ENCODE measurements at places on chromosomes 11 and 22. TPM values are rescaled to one million over a fixed set of nuclear protein-coding genes. Genes with fewer than 3 reads are reported as not detected.
A peak's percentile ranks its signal among the peaks of the same experiment; 100 is the strongest.

The MIOX gene
- total RNA-seq, result 0.63 TPM

The ALDH3B2 gene
- total RNA-seq, result not detected

The MB gene
- not detected for total RNA-seq

The RIMBP3B gene
- total RNA-seq, result not detected

The PDGFD gene
- 0.61 TPM for total RNA-seq

The BSCL2 gene
- total RNA-seq, result 33.1 TPM

The TREH gene
- not detected for total RNA-seq

The C11orf65 gene
- total RNA-seq, result 1.5 TPM

The SYT7 gene
- total RNA-seq, result 25.2 TPM

DNA sequence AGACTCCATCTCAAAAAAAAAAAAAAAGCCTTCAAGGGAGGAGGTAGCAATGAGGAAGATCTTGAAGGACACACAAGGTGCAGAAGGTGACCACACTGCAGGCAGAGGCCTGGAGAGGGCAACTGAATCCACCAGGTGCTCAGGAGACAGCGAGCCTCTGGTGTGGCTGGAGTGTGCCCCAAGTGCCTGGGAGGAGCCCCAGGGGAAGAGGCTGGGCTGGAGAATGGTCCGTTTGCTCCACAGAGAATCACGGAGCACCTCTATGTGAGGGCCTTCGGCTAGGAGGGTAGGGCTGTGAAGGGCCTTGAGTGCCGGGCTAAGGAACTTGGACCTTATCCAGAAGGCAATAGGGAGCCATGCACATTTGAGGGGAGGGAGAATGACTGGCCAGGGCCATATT lies 50.3 kb downstream of the ARRB1 start:
- no peaks in the 10 kb centered on the region for H3K27me3 ChIP-seq
- no peaks in the 10 kb centered on the region for H3K36me3 ChIP-seq
- no peak overlapping the region for H3K27ac ChIP-seq
- DNase-seq, result no peak

- peaks cover 26% of the 10 kb centered on the region for H3K4me1 ChIP-seq
- H3K4me3 ChIP-seq, result peak overlapping the region; percentile 26
- H3K27ac ChIP-seq, result peak overlapping the region; percentile 63
- DNase-seq, result peak; percentile 21
- H3K36me3 ChIP-seq, result peaks cover 26% of the 10 kb centered on the region
These were observed 13.0 kb downstream of the BCR start for GRCh38 chr22:23193196-23193827.

- no peak for DNase-seq
- H3K27me3 ChIP-seq, result no peaks in the 10 kb centered on the region
- H3K27ac ChIP-seq, result no peak overlapping the region
- H3K4me3 ChIP-seq, result no peak overlapping the region
- H3K36me3 ChIP-seq, result peaks cover 53% of the 10 kb centered on the region
- no peaks in the 10 kb centered on the region for H3K4me1 ChIP-seq
These were observed 38.4 kb downstream of the NF2 start for GRCh38 chr22:29641700-29642330.

DNA sequence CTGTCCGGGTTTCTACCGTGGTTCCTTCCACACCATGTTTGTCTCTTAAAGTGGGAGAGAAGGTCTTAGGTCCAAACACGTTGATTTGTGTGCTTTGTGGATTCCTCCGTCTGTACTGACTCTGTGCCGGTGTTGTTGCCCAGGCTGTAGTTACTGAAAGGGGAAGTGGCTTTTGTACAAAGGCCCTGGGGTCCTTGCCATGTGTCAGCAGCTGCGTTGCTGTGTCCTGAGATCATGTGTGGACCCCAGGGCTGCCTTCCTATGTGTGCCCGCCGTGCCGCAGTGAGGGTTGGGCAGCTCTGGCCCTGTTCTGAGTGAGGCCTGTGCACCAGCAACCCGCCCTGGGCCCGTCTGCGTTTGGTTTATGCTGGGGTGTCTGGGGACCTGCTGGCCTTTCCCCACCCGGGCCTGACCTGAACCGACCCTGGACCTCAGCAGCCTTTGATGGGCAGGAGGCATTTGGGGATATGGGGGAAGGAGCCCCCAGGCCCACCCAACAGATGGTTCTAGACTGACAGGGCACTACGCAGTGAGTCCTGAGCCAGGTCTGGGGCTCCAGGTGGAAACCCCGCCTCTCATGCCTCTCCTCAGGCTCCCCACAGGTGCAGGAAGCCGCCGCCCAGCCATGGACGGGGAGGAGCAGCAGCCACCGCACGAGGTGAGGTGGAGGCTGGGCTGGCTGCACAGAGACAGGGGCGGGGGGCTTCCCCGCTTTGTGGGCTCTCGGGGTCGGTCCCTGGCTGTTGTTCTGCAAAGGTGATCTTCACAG lies 6.9 kb downstream of the TRABD start:
- H3K27ac ChIP-seq, result no peak overlapping the region
- H3K4me3 ChIP-seq, result no peak overlapping the region
- peaks cover 5% of the 10 kb centered on the region for H3K4me1 ChIP-seq
- H3K27me3 ChIP-seq, result no peaks in the 10 kb centered on the region

DNA sequence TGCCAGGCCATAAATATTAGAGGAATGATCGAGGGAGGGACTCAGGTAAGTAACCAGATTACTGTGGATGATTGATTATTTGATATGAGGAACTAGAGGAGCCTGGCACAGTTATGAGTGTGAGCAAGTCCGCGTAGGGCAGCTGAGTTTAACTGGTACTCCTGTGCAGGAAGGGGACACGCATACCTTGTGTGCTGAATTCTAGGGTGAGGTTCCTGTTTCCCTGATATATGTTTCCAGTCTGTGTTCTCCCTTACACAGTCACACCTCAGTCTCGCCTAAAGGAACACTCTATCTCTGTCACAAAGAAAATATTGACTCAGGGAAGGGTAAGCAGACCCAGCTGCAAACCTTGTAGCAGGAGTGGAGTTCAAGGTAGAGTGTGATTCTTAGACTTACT lies 17.4 kb downstream of the SGSM3 start:
- H3K27ac ChIP-seq, result no peak overlapping the region
- H3K4me1 ChIP-seq, result peaks cover 9% of the 10 kb centered on the region
- H3K36me3 ChIP-seq, result no peaks in the 10 kb centered on the region
- no peak for DNase-seq
- H3K27me3 ChIP-seq, result no peaks in the 10 kb centered on the region
- H3K4me3 ChIP-seq, result no peak overlapping the region

DNA sequence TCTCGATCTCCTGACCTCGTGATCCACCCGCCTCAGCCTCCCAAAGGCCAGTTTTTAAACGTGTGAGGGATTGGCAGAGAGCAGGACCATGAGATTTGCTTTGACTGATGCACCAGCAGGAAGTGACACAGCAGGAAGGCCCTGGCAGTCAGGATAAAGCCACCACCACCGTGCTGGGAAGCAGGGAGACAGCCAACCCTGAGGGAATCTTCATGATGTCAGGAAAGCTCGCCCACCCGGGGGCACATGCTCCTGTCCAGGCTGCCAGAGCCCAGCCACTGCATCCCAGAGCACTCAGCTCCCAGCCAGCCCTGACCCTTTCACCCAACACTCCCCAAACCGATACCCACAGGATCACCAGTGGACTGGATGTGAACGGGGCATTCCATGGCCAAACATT lies 6.1 kb downstream of the TUBGCP6 start:
- H3K4me1 ChIP-seq, result peaks cover 10% of the 10 kb centered on the region
- DNase-seq, result no peak

GRCh38 chr22:44383064-44383575 lies 70.4 kb upstream of the SHISAL1 start:
- DNase-seq, result no peak
- H3K4me3 ChIP-seq, result no peak overlapping the region
- no peaks in the 10 kb centered on the region for H3K4me1 ChIP-seq
- H3K36me3 ChIP-seq, result no peaks in the 10 kb centered on the region
- no peak overlapping the region for H3K27ac ChIP-seq

GRCh38 chr11:23211221-23211620 lies 350.9 kb upstream of the CCDC179 start:
- H3K27ac ChIP-seq, result no peak overlapping the region
- H3K4me1 ChIP-seq, result no peaks in the 10 kb centered on the region
- H3K4me3 ChIP-seq, result no peak overlapping the region

DNA sequence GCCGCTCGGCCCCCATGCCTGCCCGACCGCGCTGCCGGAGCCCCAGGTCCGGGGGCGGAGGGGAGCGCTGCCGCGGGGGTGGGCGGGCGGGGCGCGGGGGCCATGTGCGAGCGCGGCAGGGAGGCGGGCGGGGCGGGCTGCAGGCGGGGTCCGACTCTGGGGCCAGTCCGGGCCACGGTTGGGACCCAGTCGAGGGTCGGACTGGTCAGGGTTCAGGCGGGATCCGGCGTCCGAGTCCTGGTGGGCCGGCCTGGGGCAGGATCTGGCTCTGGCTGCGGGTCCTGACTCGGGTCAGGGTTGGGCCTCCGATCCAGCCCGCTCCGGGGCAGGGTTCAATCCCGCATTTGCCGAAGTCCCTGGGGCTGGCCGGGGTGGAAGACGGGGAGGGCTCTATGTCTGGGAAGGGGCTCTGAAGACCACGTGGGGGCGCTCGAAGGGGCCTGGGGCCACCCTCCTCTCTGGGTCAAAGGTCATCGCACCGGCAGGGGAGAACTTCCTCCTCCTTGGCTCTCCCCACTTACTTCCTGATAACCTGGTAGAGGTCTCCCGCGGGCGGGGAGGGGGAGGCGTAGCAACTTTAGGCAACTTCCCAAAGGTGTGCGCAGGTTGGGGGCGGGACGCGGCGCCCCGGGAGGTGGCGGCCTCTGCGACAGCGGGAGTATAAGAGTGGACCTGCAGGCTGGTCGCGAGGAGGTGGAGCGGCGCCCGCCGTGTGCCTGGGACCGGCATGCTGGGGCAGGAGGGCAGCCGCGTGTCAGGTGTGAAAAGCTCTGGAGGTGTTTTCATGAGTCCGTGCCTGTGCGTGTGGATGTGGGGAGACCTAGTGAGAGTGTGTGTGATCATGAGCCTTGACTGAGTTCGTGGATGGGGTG lies 603 bp downstream of the ESRRA start:
- H3K4me1 ChIP-seq, result peaks cover 16% of the 10 kb centered on the region
- H3K4me3 ChIP-seq, result peak overlapping the region; percentile 99
- H3K27ac ChIP-seq, result peak overlapping the region; percentile 96
- DNase-seq, result peak; percentile 63
- no peaks in the 10 kb centered on the region for H3K27me3 ChIP-seq

GRCh38 chr11:39992551-39992950 lies 1466.9 kb downstream of the LRRC4C start:
- no peak overlapping the region for H3K4me3 ChIP-seq
- peaks cover 5% of the 10 kb centered on the region for H3K4me1 ChIP-seq
- no peaks in the 10 kb centered on the region for H3K36me3 ChIP-seq
- no peak overlapping the region for H3K27ac ChIP-seq
- DNase-seq, result no peak
- no peaks in the 10 kb centered on the region for H3K27me3 ChIP-seq

DNA sequence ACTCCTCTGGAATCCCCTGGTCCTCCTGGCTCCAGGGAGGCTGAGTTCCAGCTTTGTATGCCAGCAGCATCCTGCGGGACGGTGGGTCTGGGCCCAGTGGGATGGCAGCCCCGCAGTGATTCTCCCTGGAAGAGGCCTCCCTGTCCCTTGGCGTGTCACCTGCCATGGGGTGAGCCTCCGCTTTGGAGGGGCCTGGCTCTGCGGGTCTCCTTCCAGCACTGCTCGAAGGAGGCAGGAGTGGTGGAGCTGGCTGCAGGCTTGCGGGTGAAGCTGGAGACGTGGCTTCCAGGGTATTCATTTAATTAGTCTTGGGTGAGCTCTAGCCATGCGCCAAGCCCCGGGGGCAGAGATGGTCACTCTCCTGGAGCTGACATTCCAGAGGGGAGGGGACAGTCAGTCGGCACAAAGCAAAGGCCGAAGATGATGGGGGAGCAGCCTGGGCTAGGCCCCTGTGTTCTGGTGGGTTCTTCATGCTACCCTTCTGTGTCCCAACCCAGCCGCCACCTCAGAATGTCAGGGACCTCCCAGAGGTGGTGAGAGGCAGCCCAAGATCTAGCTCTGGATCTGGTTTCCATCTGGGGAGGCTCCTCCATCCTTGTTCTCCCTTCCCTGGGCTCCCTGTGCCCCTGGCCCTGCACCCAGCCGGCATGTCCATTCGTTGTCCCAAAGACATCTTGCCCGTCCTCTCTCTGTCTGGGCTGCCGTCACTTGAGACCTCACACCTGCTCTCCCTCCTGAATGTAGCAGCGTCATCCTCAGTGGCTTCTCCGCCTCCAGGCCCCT lies 1332.5 kb downstream of the BRD1 start:
- no peak for DNase-seq
- no peak overlapping the region for H3K27ac ChIP-seq
- no peak overlapping the region for H3K4me3 ChIP-seq
- no peaks in the 10 kb centered on the region for H3K27me3 ChIP-seq

GRCh38 chr11:79121351-79121750 lies 319.5 kb downstream of the TENM4 start:
- no peak overlapping the region for H3K4me3 ChIP-seq
- no peak for DNase-seq
- no peaks in the 10 kb centered on the region for H3K36me3 ChIP-seq
- no peaks in the 10 kb centered on the region for H3K27me3 ChIP-seq
- no peak overlapping the region for H3K27ac ChIP-seq
